NCI-H446 treated with DMSO at 0.1 percent for 48 hours (cell line): ENCODE measurements at places on chromosomes 3 and 15.

GRCh38 chr15:29922191-29922590, 99.9 kb upstream of the TJP1 start:
- DNase-seq, result no peak

DNA sequence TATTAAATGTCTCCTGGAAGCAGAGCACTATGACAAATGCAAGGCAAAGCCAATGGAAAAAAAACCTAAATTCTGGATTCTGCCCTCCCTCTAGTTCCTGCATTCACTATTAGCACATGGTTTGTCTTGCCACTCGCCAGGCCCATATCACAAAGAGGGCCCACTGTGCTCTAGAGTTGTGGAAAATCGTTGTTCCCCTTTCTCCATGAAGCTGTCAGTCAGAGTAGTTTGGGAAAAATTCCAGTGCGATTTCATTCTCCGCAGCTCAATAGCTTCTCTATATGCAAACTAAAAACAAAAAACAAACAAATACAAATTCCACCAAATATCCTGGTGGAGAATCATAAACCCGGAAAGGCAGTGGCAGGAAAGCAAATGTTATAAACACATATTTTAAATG, 77.3 kb downstream of the RORA start:
- no peak for DNase-seq

GRCh38 chr15:26929588-26929987, 41.4 kb upstream of the GABRG3 start:
- no peak for DNase-seq

- no peak for DNase-seq
These were observed at the start of gene SLC38A3 for GRCh38 chr3:50204804-50205412. Gene SLC38A3, plus strand, starts transcription at chr3:50205271. Its CDS starts 8,929 bp downstream, at chr3:50214200.

DNA sequence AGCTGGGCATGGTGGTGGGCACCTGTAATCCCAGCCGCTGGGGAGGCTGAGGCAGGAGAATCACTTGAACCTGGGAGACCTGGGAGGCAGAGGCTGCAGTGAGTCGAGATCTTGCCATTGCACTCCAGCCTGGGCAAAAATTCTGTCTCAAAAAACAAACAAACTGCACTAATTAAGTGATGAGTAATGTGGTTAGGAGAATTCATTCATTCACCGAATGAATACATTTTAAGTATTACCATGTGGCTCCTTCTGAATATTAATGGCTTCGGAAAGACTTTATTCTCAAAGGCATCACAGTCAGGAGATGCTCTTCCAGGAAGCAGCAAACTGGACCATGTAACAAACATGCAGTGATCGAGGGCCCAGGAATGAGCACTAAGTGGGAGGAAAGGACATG, 23.6 kb downstream of the SPTSSB start:
- no peak for DNase-seq

- DNase-seq, result no peak
These were observed 75.2 kb upstream of the C3orf80 start for GRCh38 chr3:160150066-160150465.
